Progenitor cell of endocrine pancreas (in vitro differentiated cells): ENCODE measurements at places on chromosomes 2 and 18.

- H3K4me1 ChIP-seq, result peaks cover 2% of the 10 kb centered on the region
- H3K36me3 ChIP-seq, result peaks cover 2% of the 10 kb centered on the region
- no peak for DNase-seq
- no peak overlapping the region for H3K27ac ChIP-seq
- H3K4me3 ChIP-seq, result no peak overlapping the region
These were observed 20.5 kb downstream of the ARHGAP25 start for GRCh38 chr2:68755071-68755470.

DNA sequence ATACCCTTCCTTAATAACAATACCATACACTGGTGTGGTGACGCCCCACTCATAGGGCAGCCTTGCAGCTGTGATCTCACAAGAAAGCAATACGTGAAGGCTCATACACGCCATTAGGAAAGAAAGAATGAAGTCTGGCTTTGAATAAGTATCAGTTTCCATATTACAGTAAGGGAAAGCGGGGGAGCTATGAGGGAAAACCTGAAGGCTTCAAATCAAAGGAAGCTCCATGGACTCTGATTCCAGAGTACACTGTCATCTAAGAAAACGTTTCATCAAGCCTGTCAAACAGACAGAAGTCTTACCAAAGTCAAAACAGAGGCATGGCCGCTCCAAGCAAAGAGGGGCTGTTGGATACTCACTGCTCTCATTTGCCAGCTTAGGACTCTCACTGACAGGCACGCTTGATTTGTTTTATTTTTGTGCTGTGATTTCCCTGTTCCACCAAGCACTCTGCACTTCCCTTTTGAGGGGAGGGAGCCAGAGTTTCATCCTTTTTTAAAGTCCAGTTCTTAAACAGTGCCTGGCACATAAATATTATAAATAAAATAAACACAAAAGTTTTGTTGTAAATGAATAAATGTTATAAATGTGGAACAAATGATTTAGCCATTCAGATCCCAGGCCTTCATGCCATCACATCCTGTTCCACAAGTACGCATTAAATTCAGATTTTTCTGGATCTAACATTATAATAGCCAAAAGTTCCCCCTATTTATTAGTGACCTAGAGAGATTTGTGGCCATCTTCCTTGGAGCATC lies 221.2 kb downstream of the PIEZO2 start:
- H3K36me3 ChIP-seq, result no peaks in the 10 kb centered on the region
- H3K4me1 ChIP-seq, result peaks cover 3% of the 10 kb centered on the region
- H3K27ac ChIP-seq, result no peak overlapping the region
- no peak for DNase-seq
- H3K4me3 ChIP-seq, result no peak overlapping the region

DNA sequence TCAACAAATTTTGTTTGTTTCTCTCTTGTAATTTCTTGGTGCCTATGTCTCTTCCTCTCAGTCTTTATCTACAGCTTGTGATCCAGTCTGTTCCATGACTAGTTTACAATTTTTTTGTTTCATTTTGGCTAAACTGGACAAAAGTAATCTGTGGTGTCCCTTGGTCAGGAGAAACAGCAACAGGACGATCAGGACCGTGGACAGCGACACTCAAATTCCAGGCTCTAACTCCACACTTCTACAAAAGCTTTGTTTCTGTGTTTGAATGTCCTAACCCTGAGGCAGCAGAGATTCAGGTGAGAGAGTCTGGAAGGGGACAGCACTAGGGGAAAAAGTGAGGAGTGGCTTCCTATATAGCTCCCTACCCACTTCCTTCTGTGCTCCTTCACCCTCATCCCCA lies 593.3 kb upstream of the FANCL start:
- H3K36me3 ChIP-seq, result no peaks in the 10 kb centered on the region
- DNase-seq, result peak; percentile 65
- no peak overlapping the region for H3K27ac ChIP-seq
- no peak overlapping the region for H3K4me3 ChIP-seq
- no peaks in the 10 kb centered on the region for H3K27me3 ChIP-seq
- no peaks in the 10 kb centered on the region for H3K4me1 ChIP-seq

- no peak for DNase-seq
- H3K27ac ChIP-seq, result no peak overlapping the region
- H3K4me3 ChIP-seq, result no peak overlapping the region
- no peaks in the 10 kb centered on the region for H3K27me3 ChIP-seq
- H3K4me1 ChIP-seq, result peaks cover 36% of the 10 kb centered on the region
- peaks cover 49% of the 10 kb centered on the region for H3K36me3 ChIP-seq
These were observed 182.8 kb downstream of the MGAT5 start for GRCh38 chr2:134436706-134437105.

GRCh38 chr2:150495993-150496627 lies 8.6 kb upstream of the RND3 start:
- H3K27me3 ChIP-seq, result no peaks in the 10 kb centered on the region
- no peak overlapping the region for H3K4me3 ChIP-seq

DNA sequence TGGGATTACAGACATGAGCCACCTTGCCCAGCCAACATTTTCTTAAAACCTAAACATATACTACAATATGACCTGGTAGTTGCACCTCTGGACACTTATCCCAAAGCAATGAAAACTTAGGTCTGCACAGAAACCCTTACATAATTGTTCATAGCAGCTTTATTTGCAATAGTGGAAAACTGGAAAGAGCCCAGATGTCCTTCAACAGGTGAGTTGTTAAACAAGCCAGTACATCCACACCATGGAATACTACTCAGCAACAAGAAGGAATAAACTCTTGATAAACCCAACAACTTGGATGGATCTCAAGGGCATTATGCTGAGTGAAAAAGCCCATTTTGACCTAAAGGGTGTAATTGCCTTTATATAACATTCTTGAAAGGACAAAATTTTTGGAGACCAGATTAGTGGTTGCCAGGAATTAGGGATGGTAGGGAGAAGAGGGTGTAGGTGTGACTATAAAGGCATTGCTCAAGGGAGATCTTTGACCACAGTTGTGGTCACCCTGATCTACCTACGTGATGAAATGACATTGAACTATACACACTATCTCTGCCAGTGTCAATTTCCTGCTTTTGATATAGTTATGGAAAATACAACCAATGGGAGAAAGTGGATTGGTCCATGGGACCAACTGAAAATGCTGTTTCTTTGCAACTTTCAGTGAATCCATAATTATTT lies 11.9 kb upstream of the AMMECR1L start:
- no peak overlapping the region for H3K4me3 ChIP-seq
- H3K27me3 ChIP-seq, result no peaks in the 10 kb centered on the region
- H3K4me1 ChIP-seq, result no peaks in the 10 kb centered on the region
- no peak for DNase-seq
- H3K27ac ChIP-seq, result no peak overlapping the region

- peaks cover 30% of the 10 kb centered on the region for H3K36me3 ChIP-seq
- H3K27me3 ChIP-seq, result no peaks in the 10 kb centered on the region
- H3K4me1 ChIP-seq, result no peaks in the 10 kb centered on the region
- no peak overlapping the region for H3K4me3 ChIP-seq
- H3K27ac ChIP-seq, result no peak overlapping the region
These were observed 155.6 kb downstream of the TTC27 start for GRCh38 chr2:32783469-32783868.

DNA sequence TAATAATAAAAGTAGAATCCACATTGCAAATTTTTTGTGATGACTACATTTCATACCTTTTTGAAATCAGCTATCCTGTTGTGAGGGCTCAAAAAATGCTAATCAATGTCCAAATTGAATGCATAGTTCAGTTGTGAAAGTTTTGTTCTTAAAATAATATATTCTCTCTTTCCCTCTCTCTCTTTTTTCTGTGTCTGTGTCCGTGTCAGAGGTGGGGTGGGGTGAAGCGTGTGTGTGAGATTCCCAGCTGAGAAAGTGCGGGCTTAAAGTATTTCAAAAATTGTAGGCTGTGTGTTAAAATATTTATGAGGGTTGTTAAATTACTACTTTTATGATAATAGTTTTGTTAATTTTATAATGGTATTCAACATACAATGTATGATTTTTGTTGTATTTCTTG lies 388.0 kb upstream of the LRRTM4 start:
- no peaks in the 10 kb centered on the region for H3K36me3 ChIP-seq
- H3K27ac ChIP-seq, result no peak overlapping the region
- peaks cover 1% of the 10 kb centered on the region for H3K4me1 ChIP-seq
- H3K4me3 ChIP-seq, result no peak overlapping the region

DNA sequence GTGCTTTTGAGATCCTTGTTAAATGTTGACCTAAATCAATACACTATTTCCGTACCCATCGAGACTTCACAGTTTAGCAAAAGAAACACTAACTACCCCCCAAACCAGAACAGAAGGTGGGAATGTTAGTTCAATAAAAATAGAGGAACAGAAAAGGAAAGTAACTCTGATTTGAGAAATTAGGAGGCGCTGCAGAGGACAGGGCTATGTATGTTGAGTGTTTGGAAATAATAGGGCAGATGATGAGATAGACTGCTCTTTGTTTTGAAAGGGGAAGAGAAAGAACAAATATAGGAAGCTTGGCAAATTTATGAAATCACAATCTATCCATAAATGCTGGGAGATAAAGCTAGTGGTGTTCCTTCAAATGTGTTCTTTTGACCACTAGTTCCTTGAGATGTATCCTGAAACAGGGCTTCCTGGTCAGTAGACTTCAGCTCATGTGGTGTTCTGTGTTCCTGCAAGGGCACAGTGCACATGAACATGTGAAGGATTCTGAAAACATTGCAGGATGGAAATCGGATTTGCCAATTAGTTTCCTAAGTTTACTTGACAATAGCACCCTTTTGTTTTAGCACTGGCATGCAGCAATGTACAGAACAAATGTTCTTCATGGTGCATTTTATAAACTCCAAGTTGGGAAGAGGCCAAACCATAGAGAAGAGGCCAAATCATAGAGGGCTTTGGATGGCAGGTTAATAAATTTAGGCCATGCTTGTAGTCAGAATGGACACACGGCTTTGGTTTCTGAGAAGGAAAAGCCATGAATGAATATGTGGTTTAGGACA lies 39.8 kb downstream of the RHBDD1 start:
- H3K4me1 ChIP-seq, result peaks cover 20% of the 10 kb centered on the region
- no peak for DNase-seq
- H3K4me3 ChIP-seq, result peak overlapping the region; percentile 3
- no peaks in the 10 kb centered on the region for H3K27me3 ChIP-seq
- peak overlapping the region; percentile 56 for H3K27ac ChIP-seq

DNA sequence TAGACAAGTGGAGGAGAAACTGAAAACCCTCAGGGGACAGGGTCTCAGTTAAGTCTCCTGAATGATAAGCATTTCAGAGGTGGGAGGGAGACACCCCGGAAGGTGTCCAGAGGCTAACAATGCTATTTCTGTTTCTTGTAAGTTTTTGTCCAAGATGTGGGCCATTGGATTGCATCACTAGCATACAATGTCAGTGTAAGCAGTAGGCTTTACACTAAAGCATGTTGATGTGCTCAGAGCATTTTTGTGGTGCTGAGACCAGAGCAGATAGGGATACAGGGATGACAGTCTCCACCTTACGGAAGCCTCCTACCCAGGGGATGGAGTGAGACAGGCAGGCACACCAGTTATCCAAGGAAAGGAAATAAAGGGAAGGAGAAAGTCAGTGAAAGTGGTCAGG lies 2.2 kb upstream of the IL1R1 start:
- no peaks in the 10 kb centered on the region for H3K36me3 ChIP-seq
- H3K27me3 ChIP-seq, result peaks cover 53% of the 10 kb centered on the region
- peak overlapping the region; percentile 58 for H3K4me3 ChIP-seq
- no peaks in the 10 kb centered on the region for H3K4me1 ChIP-seq
- H3K27ac ChIP-seq, result no peak overlapping the region

GRCh38 chr2:79638410-79638809 lies 125.6 kb downstream of the CTNNA2 start:
- no peaks in the 10 kb centered on the region for H3K36me3 ChIP-seq
- DNase-seq, result no peak
- no peak overlapping the region for H3K4me3 ChIP-seq
- H3K27me3 ChIP-seq, result no peaks in the 10 kb centered on the region
- no peak overlapping the region for H3K27ac ChIP-seq

DNA sequence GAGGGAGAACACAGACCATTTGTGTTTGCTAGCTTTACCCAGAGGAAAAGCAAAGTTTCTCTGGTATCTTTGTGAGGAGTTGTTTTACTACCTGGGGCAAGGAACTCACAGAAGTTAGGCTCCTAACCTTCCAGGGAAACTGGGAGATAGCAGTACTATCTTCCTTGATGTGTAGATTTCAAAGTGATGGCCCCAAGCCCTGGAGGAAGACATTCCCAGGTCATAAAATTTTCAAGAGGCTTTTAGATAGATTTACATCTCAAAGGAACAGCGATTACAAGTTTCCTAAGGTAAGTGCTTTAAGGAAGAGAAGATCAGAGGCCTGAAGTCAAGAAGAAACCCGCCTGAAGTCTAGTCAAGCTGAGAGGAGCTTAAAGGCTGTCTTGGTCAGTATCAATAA lies 1187.8 kb upstream of the TMEFF2 start:
- no peaks in the 10 kb centered on the region for H3K27me3 ChIP-seq
- H3K27ac ChIP-seq, result no peak overlapping the region
- H3K4me1 ChIP-seq, result no peaks in the 10 kb centered on the region
- H3K4me3 ChIP-seq, result no peak overlapping the region

- peaks cover 5% of the 10 kb centered on the region for H3K27me3 ChIP-seq
- H3K27ac ChIP-seq, result no peak overlapping the region
- no peak for DNase-seq
- no peaks in the 10 kb centered on the region for H3K36me3 ChIP-seq
- no peak overlapping the region for H3K4me3 ChIP-seq
These were observed 162.3 kb downstream of the LAMA3 start for GRCh38 chr18:23851470-23852002.

GRCh38 chr2:8569332-8569930 lies 112.4 kb upstream of the ID2 start:
- no peak overlapping the region for H3K27ac ChIP-seq
- peaks cover 36% of the 10 kb centered on the region for H3K4me1 ChIP-seq
- peaks cover 8% of the 10 kb centered on the region for H3K27me3 ChIP-seq
- no peak for DNase-seq
- H3K36me3 ChIP-seq, result no peaks in the 10 kb centered on the region
- H3K4me3 ChIP-seq, result no peak overlapping the region

DNA sequence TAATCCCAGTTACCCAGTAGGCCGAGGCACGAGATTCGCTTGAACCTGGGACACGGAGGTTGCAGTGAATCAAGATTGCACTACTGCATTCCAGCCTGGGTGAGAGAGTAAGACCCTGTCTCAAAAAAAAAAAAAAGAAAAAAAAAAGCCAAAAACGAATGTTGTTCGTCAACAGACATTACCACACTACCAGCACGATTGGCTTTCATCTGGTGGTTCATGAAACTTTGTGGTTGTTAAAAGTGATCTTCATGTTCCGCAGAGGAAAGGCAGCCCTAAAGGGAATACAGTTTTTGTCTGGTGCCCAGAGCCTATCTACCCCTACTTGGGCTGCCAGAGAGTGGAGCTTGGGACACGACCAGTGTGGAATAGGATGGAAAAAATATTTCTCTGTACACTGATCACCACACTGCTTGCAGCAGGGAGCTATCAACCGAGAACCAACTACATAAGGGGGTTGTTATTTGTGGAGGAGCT lies 13.6 kb upstream of the CXCR4 start:
- no peaks in the 10 kb centered on the region for H3K36me3 ChIP-seq
- H3K4me1 ChIP-seq, result peaks cover 28% of the 10 kb centered on the region
- no peak overlapping the region for H3K27ac ChIP-seq
- peaks cover 10% of the 10 kb centered on the region for H3K27me3 ChIP-seq
- no peak for DNase-seq
- H3K4me3 ChIP-seq, result no peak overlapping the region
